MCF 10A (cell line): ENCODE measurements at places on chromosomes 16 and 17. TPM values are rescaled to one million over a fixed set of nuclear protein-coding genes. Genes with fewer than 3 reads are reported as not detected.

The ASGR2 gene
- not detected in 2 replicates for total RNA-seq

The TBC1D3 gene
- 3.6 TPM in 1 of 2 replicates, not detected in the other for total RNA-seq

The PITPNM3 gene
- 22.8 and 30.6 TPM in 2 replicates for total RNA-seq

The GRN gene
- 143 and 144 TPM in 2 replicates for total RNA-seq

The DNAAF8 gene
- 0.56 and 1.6 TPM in 2 replicates for total RNA-seq

The CDRT4 gene
- 11.3 and 19.6 TPM in 2 replicates for total RNA-seq

The HAGH gene
- 44.5 and 69.8 TPM in 2 replicates for total RNA-seq

The PPP1R27 gene
- 0.29 TPM in 1 of 2 replicates, not detected in the other for total RNA-seq

- no peak for DNase-seq
Observed at GRCh38 chr16:86651823-86652222, 73.5 kb downstream of the FOXL1 start.

DNA sequence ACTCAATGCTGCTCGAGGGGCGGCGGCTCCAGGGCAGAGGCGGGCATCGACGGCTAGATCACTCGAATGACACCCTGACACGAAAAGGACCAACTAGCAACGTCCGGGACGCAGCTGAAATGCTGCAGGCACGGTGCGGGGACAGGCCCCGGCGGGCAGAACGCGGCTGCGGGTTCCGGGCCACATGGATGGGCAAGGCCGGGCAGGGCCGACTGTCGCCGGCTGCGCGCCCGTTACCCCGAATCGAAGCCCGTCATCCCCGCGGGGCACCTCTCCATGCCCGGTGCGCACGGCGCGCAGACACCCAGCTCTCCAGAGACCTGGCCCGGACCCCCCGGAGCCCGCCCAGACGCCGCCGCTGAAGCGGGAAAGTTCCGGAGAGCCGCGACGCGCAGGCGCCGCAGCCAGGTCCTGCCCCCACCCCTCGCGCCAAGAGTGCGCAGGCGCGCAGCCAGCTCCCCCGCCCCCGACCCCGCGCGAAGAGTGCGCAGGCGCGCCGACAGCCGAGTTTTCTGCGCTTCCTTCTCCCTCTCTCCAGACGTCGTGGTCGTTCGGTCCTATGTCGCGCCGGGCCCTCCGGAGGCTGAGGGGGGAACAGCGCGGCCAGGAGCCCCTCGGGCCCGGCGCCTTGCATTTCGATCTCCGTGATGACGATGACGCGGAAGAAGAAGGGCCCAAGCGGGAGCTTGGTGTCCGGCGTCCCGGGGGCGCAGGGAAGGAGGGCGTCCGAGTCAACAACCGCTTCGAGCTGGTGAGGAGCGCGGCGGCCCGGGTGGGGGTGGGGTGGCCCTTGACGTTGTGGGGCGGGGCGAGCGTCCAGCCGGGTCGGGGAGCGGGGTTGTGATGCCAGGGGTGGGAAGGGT is at the start of gene TCF25:
TCF25 (plus strand) TSS at position 484 of the 863 bp plus-strand sequence; CDS start at position 560, 76 bp downstream.
- DNase-seq: peak; percentile 87

- DNase-seq: peak; percentile 90
Observed at GRCh38 chr17:64230791-64231408, 32.2 kb downstream of the TEX2 start.

DNA sequence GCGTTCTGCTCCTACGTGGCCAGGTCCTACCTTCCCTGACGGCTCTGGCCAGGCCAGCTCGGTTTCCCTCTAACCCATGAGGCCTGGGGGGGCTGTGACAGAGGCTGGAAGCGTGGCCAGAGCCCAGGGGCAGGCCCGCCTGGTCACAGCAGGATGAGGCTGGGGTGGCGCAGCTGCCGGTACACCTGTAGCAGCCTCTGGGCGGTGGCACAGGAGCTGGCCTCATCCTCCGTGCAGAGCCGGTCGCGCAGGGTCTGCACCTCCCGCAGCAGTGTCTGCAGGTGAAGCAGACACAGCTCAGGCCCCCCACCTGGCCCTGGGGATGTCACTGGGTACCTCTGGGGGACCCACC is 11.5 kb downstream of the FAAP100 start:
- no peak for DNase-seq

DNA sequence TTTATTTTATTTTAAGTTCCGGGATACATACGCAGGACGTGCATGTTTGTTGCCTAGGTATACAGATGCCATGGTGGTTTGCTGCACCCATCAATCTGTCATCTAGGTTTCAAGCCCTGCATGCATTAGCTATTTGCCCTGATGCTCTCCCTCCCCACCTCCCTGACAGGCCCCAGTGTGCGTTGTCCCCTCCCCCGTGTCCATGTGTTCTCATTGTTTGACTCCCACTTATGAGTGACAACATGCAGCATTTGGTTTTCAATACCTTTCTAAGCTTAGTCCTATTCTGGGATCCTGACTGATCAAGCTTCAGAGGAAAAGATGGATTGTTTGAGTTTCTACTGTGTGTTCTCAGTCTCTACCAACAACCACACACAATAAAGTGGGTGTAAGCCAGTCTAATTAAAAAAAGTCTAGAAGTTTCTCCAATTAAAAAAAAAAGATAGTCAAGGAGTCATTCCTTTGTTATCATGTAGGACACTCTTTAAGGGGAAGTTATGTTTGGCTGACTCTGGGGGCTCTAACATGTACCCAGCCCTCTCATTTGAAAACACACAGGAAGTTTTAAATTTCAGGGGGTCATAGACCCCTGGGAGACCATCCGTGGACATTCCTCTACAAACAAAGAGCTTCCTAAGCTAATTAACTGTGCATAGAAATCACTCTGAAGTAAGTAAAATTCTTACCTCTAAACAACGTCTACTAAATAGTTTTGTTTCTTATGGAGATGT is 66.3 kb upstream of the ADAMTS18 start:
- no peak for DNase-seq

DNA sequence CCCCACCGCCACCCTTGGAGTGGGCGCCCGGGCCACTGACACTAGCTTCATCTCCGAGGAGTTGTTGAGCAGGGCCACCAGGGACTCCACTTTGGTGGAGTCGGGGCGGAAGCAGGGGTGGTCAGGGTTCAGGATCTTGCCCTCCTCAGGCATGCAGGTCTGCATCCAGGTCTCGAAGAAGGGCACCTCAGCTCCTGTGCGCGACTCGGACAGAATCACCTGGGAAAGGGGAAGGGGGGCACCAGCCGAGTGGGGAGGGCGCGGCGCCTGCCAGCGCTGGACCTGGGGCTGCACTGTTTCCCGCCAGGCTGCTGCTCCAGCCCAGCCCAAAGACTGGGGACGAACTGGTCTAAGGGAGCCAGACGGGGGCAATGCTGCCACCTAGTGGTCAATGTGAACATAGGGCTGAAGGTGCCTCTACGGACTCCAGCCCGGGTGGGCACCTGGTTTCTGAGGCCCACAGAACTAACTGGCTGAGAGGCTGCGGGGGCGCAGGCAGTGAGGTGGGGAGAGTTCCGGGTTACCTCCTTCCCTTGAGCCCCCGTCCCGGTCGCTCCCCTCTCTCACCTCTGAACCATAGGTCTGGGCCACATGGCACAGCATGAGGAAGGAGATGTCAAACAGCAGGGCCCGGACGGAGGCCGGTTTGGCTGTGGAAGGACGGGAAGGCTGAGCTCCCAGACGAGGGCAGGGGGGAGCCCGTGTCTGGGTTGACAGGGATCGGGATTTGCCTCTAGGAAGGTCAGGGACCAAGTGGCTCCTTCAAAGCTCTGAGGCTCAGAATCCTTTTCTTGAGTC is 11.8 kb downstream of the CSF3 start:
- peak; percentile 95 for DNase-seq

- no peak for DNase-seq
Observed at GRCh38 chr16:56889206-56889605, 24.2 kb downstream of the SLC12A3 start.

GRCh38 chr17:8954339-8954738 is 11.2 kb downstream of the PIK3R5 start:
- DNase-seq: no peak

DNA sequence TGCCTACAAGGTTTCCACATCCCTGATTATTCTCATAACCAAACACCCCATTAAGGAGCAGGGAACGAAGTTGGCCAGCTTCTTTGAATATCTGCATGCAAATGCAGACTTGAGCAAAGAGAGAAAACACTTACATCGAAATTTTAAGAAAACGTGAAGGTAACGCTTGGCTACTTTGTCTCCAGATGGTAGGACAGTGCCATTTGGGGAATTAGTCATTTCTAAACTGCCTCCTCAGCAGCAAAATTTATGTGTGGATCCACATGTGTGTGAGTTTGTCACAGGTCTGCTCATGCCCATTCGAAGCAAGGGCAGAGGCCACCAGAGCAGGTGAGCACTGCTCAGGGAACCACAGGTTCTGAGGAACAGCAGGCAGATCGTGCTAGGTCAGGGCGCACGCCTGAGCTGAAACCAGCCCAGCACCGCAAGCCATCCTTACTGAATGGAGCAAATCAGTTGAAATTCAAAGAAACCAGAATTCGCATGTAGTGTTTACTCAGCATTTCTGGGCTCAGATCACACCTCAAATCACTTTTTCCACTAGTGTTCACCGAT is 80.1 kb downstream of the SOCS1 start:
- no peak for DNase-seq

GRCh38 chr16:57315416-57315815 is 30.9 kb upstream of the PLLP start:
- DNase-seq: no peak

- DNase-seq: no peak
Observed at GRCh38 chr17:46796524-46796923, 22.0 kb downstream of the WNT3 start.

GRCh38 chr17:78793968-78794367 is 11.9 kb upstream of the CYTH1 start:
- no peak for DNase-seq

- DNase-seq: no peak
Observed at GRCh38 chr17:38897176-38897575, 27.3 kb downstream of the LASP1 start.

DNA sequence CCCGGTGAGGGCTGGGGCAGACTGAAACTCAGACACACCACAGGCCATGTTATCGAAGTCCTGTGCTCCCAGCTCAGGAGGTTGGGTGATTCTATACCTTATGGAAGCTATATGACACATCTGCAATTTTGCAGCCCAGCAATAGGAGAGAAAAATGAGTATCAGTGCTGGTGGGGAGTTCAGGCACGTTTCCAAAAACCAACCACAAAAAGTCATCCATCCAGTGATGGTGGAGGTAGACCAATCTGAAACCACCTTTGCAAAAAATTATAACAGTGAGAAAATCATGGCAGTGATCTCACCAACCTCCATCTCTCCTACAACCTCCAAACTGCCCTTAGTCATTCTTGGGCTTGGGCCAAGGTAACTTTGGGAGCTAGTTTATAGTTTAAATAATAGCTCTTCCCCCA is 327.9 kb downstream of the SLC39A11 start:
- DNase-seq: peak; percentile 27

DNA sequence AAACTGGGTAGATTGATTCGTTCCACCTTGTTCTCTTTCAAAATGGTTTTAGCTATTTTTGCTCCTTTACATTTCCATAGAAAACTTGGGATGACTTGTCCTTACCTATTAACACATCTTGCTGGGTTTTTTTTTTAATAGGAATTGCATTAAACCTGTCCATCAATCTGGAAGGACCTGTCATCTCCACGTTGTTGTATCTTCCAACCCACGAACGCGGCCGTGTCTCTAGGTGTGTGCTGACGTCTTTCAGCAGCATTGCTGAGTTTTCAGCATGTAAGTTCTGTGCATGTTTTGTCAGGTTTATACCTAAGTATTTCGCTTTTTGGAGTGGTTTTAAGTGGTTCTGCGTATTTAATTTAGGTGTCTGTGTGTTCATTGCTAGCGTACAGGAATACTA is 60.4 kb upstream of the GNG13 start:
- no peak for DNase-seq

- DNase-seq: no peak
Observed at GRCh38 chr16:64969221-64969620, 152.6 kb downstream of the CDH11 start.

DNA sequence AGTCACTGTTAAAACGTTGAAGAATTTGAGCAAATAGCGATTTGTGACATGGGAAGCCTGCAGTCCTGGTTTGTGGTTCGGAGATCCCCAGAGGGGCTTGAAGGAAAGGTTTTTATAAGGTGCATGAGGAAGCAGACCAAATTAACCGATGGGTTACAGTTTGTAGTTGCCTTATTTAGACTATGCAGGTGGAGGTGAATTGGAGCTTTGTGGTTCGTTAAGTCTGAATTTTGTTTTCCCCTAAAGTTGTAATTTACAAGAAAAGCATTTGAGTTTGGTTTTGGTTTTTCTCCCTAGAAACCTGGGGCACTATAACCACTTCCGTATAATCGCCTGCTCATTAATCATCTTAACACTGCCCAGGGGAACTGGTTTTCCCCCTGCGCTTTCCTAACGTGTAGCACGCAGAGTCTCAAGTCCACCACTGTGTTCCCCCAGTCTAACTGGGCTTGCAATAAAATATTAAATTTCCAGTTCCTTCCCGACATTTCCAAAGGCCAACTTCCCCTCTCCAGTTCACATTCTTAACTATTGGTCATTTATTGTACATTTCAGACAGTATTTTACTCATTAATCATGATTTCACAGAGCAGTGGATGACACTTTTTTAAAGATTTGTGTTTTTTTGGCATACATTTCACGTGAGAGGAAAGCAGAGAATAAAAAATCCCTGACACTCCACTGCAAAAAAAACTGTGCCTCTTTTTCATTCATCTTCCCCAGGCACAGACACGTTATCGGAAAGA is 932 bp downstream of the ZNF267 start:
- peak; percentile 61 for DNase-seq

GRCh38 chr17:64128787-64129514 is 993 bp downstream of the ERN1 start:
- DNase-seq: peak; percentile 40

GRCh38 chr17:32256701-32257019 is 9.0 kb upstream of the RHBDL3 start:
- no peak for DNase-seq

GRCh38 chr17:40139566-40140058 is 725 bp upstream of the CASC3 start:
- no peak for DNase-seq

GRCh38 chr17:57956291-57957119 is 1.3 kb upstream of the CUEDC1 start:
- DNase-seq: no peak

DNA sequence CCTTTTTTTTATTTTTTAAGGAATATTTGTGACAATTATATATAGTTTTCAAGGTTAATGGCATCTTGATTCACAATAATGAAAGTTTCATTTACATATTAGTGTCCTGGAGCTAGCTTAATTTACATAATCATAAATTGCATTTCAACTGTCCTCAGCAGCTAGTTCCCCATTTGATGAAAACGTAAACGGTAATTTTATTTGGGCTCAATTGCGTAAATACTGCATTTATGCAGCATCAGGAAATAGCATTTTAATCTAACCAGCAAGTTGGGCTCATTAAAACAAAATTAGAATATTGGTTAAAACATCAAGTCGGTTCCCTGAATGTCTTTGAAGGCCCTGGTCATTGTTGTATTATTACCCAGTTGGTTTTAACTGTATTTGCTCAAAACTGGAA is 136.8 kb upstream of the CDH5 start:
- DNase-seq: no peak

DNA sequence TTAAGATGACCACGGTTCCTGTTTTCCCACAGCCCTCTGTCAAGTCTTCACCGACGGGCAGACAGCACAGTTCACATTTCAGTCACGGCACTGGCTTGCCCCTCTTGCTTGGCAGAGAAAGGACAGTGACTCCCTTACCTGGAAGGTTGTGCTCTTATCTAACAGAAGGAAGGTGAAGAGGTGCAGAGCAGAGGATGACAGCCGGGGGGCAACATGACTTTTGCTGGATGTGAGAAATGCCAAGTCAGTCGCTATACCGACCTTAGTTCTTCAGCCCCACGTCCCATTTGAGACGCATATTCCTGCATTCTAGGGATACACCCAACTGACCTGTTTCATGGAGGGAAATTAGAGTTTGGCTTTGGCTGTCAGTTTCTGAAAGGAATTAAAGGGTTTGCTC is 492.3 kb downstream of the NPIPA7 start:
- no peak for DNase-seq
